ENCODE measurements at places on chromosomes 2 and 18.

DNA sequence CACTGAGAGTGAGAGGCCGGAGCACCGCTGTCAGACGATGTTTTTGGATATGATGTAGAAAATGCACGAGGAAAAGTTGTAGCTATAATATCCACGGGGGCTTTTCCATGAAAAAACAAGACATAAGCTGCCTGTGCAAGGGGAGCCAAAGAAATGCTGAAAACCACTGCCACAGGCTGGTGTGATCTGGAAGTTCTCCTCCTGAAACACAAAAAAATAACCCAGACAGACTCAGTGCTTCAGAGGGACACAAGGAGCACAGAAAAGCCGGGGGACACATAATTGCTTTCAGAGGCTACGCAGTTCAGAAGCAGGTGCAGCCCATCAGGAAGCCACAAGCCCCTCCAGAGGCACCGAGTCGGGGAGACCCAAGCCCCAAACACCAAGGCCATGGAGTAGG lies 98.2 kb downstream of the ZNF516 start:
- DNase-seq, result no peak

DNA sequence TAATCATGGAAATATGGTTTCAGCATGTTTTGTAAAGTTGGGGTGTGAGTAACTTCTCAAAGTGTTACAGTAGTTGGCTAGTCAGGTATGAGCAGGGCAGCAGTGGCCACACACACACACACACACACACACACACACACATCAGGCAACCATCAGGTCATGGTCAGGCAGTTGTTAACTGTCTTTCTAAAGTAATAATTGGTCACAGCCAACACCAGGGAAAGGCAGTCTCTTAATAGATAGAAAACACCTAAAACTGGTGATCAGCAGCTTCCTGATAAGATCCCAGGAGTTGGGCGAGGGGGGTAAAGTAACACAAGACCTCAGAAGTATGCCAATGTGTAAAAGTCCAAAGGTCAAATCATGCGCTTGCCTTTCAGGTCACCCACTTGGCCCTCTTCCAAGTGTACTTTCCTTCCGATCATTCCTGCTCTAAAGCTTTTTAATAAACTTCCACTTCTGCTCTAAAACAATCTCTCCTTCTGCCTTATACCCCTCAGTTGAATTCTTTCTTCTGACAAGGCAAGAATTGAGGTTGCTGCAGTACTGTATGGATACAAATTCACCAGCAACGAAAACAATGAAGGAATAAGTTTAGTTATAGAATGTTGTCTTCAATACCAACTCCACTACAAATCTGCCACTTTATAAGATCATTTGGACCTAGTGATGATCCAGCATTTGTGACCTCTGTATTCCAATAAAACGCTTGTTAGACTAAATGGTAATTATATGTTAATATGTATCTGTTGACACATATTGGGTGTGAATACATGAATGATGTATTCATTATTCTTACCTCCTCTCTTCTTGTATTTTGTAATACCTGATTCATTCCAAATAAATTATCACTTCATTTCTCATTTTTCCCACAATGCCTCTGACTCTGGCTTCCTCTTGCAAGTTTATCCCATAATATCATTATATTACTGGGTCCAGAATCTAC lies 254.3 kb downstream of the METTL4 start:
- DNase-seq, result no peak

- no peak for DNase-seq
These were observed 9.3 kb downstream of the MAP4K4 start for GRCh38 chr2:101706819-101707177.

GRCh38 chr2:84970868-84971509 lies at the start of gene KCMF1:
KCMF1 (plus strand) TSS chr2:84971161; CDS start chr2:84971452, 291 bp downstream.
- peak; percentile 68 for DNase-seq

DNA sequence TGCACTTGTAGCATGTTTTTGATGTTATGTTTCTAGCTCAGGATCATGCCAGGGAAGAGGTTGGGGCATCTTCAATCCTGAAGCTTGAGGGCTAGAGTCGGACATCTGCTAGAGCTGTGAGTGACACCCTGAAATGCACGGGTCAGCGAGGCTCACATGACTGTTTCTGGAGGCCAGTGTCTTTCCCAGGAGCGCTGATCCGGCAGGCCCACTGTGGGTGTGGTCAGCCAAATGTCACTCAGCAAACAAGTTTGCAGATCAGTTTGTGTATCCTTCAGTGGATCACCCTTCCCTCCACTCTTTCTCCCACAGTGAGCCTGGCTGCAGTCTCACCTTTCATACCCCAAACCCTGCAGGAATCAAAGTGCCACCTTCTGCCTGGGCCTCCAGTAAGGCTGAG lies 23.0 kb upstream of the ARHGEF4 start:
- DNase-seq, result no peak

DNA sequence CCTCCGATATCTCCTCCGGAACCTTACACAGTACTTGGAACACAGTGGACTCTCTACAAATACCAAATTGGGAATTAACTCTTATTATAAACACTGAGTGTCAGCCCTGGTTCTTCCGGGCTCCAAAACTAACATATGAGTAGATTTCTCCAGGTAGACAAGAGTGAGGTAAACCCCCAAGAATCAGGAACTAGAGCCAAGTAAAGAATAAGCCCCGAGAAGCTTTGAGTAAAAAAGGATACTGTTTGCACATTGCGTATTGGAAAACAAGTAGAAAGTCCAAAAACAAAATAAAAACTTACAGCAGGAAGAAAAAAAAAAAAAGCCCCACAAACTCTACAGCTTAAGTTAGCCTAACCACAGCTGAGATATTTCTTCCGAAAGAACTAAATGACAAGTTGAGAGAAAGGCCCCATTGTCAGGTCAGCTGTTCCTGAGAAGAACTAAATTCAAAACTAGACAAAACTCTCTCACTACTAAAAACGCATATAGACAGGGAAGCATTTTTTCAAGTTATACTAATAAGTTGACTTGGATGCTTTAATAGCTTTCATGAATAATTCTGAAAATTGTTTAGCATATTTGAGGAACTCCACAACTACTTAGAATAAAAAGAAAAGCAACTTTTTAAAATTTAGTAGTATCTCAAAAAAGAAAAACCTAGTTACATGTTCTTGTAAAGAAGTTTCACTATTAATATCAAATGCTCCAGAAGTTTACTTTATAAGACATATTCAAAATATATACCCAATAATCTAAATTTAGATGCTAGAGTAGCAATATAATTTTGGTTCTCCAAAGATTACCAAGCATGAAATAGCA lies 4.3 kb upstream of the HAAO start:
- no peak for DNase-seq

DNA sequence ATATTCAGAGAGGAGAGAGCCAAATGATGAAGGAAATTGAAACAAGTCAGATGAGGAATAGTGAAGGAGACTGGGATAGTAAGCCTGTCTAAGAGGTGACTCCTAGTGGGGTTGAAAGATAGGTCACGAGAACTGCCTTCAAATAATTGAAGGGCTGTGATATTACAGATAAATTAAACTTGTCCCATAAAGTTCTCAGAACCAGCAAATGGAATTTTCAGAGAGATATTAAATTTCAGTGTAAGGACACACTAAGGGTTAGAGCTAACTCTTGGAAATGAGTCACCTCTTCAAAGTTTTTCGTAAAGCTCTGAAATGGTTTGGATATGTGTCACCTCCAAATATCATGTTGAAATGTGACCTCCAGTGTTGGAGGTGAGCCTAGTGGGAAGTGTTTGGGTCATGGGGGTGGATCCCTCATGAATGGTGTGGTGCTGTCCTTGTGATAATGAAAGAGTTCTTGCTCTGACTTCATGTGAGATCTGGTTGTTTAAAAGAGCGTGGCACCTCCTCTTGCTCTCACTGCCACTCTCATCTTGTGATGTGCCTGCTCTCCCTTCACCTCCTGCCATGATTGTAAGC lies 87.3 kb downstream of the BABAM2 start:
- peak; percentile 94 for DNase-seq

GRCh38 chr2:233929352-233930022 lies 12.3 kb downstream of the TRPM8 start:
- peak; percentile 23 for DNase-seq

- no peak for DNase-seq
These were observed 7.4 kb upstream of the POLI start for GRCh38 chr18:54261894-54262293.

- DNase-seq, result no peak
These were observed 71.2 kb downstream of the MAP4K4 start for GRCh38 chr2:101768556-101769220.

DNA sequence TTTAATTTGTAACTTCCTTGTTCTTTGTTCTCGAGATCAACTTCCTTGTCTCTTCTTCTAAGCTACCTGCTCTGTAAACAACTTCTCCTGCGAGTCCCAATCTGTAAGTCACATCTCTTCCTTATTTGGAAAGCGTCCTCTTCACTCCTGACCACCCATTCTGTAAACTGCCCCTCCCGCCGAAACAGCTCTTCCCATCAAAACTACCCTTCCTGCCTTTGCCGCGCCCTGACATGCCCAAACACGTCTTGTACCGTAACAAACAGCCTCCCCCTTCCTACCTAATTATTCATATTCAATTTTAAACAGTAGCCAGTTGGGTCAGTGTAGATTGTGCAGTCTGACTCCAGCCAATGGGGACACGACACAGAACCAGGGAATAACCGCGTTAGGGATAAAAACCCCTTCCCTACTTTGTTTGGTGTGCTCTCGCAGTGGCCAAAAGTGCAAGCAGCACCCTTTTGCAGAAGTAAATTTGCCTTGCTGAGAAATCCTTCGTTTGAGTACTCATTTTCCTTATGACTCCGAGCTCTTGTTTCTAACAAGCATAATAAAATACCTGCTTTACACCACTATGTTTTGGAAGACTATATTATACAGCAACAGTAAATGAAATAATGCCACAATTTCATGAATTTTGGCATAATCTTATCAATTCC lies 39.8 kb downstream of the PIAS2 start:
- no peak for DNase-seq

DNA sequence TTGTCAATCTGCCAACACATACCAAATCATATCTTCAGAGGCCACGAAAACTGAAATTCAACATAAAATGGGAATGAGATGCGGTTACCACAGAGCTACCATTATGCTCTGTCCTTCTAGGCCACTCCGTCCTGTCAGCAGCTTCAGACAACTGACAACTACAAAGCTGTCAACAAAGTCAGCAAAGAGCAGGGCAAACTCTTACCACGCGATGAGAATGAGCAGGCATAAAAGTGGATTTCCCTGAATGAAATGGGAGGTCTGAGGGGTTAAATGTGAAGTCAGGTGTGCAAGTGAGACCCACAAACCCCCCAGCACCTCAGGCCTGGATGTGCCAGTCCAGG lies 130.1 kb downstream of the LNPK start:
- no peak for DNase-seq

- peak; percentile 100 for DNase-seq
These were observed 80.9 kb downstream of the ASAP2 start for GRCh38 chr2:9287400-9288045.

- DNase-seq, result no peak
These were observed 1.4 kb downstream of the FZD5 start for GRCh38 chr2:207768168-207768865.

GRCh38 chr2:31748041-31748440 lies 167.3 kb upstream of the SRD5A2 start:
- no peak for DNase-seq

GRCh38 chr2:65939687-65940086 lies 495.2 kb upstream of the MEIS1 start:
- DNase-seq, result no peak

DNA sequence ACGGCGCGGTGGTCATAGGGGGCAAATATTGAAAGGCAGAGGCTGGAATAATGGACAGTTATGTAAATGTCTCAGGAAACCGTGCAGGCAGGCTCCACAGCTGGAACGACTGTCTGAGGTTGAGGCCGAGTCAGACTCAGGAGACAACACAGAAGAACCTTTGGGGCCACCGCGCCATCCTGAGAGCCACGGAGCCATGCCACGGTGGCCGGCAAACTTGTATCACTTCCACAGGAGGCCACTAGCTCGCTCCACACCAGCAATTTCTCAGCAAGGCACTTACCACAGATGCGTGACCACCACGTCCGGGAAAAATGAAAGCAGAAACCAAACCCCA lies 156.7 kb upstream of the SALL3 start:
- DNase-seq, result no peak

GRCh38 chr2:30565851-30566358 lies 118.9 kb downstream of the LCLAT1 start:
- DNase-seq, result no peak

- DNase-seq, result no peak
These were observed 120.8 kb downstream of the PID1 start for GRCh38 chr2:229150317-229150716.

GRCh38 chr18:54905629-54906028 lies 53.6 kb downstream of the CCDC68 start:
- no peak for DNase-seq

DNA sequence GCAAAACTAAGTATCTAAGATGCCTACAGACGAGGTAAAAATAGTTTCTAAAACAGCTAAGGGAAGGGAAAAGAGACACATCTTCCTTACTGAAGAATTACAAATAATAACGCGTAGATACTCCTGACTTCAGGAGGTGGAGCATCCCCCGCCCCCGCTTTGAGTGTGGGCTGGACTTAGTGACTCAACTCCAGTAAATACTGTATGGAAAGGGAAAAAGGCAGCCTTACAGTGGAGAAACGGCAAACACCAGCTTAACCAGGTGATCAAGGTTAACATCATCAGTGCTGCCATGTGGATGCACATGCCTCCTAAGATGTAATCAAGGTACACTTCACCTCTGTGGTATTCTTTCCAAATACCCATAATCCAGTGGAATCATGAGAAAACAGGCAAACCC lies 47.9 kb downstream of the HADHB start:
- DNase-seq, result no peak

GRCh38 chr18:77140030-77140429 lies 7.4 kb upstream of the MBP start:
- DNase-seq, result no peak

DNA sequence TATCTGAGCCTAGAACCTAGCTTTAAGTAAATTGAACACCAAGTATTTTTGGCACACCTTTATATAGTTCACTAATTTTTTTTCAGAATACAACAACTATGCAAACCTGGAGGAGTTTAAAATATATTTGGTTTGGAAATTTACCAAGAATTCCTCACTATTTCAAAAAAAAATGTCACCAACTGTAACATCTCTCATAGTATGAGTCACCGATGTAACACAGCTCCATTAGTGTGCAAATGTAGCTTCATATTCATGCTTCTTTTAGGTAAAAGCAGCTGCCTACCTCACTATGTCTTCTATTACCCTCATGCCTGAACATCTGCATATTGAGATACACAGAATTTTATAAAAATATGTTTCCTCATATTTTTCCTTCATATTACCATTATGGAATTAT lies 80.5 kb downstream of the NRXN1 start:
- no peak for DNase-seq

DNA sequence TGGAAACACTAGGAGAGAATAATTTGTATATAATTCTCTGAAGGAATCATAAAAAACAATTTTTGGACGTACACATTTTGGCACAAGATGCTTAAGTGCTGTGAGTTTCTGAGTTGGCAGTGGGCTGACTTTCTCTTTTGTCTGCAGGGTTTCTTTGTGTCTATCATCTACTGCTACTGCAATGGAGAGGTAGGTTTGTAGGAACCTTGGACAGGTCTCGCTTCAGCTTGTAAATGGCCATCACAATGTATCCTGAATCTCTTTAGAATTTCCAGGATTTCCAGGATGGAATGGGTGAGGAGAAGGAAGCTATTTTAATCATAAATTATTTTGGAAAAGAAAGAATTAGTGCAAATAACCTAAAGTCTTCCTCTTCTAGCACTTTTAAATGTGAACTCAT lies 83.9 kb downstream of the PTH2R start:
- DNase-seq, result no peak

- no peak for DNase-seq
These were observed 24.6 kb downstream of the DNAJC10 start for GRCh38 chr2:182740701-182741100.

- DNase-seq, result peak; percentile 58
These were observed 874 bp downstream of the CLIP4 start for GRCh38 chr2:29115797-29116781.

GRCh38 chr18:14089191-14089590 lies 43.0 kb downstream of the ZNF519 start:
- DNase-seq, result no peak

Measured in RCC 7860 (cell line).